ENCODE measurements at places on chromosomes 6 and 20.

DNA sequence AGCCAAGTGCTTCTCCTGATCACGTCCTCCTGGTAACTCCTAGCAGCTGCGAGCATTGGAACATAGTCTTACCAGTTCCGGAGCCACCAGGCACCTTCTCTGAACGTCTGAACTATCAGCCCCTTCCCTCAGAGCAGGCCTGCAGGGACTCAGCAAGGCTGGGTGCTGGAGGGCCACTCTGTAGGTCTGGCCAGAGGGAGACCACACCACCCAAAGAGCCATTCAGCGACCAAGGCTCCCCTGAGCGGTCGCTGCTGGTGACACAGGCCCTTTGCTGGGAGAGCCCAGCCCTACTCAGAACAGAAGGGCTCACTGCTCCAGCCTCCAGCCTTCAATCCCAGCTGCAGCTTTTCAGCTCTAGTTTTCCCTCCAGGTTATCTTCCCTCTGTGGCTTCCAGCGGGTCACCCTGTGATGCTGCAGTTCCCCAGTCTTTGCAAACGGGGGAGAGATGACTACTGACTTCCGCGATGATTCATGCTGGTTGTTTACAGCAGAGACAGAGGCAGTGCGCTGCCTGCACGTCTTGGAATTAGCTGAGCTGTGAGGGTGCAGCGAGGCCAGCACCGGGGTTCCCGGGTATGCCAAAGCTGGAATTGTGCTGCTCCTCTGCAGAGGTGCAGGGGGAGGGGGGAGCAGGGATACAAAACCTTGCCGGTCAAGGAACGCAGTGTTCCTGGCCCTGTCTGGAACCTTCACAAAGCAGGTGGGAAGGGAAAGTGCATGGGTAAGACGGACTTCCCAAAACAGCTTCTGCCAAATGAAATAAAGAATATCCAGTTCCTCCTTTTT lies 161.4 kb downstream of the LY86 start:
- no peak for DNase-seq

GRCh38 chr6:47574789-47575188 lies 97.2 kb downstream of the CD2AP start:
- DNase-seq: no peak

- no peak for DNase-seq
These were observed 104.9 kb upstream of the PREP start for GRCh38 chr6:105507811-105508210.

GRCh38 chr6:1042583-1043457 lies 269.1 kb upstream of the FOXQ1 start:
- no peak for DNase-seq

DNA sequence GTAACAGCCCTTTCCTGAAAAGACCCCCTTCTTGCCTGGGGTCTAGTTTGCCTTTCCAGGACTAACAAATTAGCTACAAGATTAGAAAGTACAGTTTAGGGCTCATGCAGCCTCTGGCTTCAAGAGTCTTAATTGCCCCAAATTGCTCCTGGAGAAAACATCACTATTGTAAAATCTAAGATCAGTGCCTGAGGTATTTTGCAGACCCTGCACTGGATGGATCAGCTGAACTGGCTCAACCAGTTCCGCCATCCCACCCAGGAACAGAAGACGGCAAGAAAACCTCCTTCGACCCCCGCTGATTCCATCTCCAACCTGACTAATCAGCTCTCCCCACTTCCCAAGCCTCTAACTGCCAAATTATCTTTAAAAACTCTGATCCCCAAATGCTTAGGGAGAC lies 236.5 kb upstream of the KCNG1 start:
- no peak for DNase-seq

- no peak for DNase-seq
These were observed 27.8 kb upstream of the CENPW start for GRCh38 chr6:126312013-126312665.

DNA sequence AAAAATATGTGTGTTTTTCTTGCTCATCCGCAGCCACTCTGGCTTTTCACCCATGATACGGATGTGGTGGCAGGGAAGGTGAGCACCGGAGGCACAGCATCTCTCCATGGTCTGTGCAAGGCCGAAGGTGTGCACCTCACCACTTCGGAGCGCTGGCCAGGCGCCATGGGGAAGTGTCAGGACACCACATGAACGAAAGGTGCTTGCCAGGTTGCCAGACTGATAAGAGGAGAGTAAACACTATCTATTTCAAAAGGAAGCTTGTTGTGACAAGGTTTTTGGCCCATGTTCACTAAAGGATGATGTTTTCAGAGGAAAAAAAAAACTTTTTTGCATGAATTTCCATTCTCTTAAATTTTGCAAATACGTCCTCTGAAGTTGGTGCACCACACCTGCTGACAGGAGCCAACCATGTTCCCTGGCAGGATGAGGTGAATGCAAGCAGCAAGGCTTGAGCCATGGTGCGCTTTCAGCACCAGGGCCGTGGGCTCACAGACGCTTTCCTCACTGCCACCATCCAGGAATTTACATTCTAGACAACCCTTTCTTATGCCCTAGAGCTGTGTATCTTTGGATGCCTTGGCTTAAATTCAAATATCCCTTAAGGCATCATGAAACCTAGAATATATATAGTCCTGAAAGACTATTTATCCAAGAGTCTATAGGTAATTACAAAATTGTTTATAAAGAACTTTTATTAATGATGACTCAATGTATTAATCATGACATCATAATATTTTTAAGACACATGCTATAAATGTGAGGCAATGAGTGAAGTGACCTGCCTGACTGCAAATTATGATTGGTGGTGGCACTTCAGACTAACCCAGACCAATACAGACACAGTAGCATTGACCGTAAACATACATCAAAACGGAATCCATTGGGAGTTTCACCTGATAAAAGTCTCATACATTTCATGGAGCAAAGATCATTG lies 234.5 kb downstream of the TFAP2A start:
- no peak for DNase-seq

DNA sequence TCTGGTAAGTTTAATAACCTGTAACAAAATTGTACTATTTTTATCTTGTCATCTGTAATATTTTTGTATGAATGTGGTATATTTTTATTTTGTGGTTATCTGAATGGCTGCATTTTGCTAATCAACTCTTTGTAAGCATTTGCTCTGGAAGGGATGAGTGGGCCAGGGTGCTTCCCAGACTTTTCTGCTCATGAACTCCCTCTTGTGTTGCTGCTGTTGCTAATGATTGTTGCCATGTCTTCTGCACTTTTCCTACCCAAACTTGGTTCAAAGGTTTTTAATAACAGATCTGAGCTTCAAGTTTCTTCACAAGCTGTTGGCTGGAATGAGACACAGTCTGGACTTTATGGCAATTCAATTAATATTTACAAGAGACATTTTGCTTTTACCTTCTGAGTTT lies 1005.7 kb downstream of the HACE1 start:
- DNase-seq: no peak

GRCh38 chr6:156808287-156808686 lies 31.1 kb downstream of the ARID1B start:
- no peak for DNase-seq

- DNase-seq: no peak
These were observed 22.5 kb downstream of the STAU1 start for GRCh38 chr20:49165611-49166010.

DNA sequence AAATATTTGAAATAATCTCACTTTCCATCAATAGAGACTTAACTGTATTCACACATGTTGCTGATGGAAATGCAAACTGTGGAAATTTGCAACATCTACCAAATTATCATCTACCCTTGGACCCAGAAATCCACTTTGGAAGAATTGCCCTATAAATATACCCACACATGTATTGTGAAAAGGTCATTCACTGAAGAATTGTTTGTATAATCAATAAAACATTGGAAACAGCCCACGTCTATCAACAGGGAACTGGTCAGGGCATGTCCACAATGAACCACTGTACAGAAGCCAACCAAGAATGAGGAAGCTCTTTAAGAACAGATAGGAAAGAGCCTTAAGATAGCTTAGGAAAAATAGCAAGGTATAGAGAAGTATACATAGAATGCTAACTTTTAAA lies 36.2 kb downstream of the PXDC1 start:
- no peak for DNase-seq

DNA sequence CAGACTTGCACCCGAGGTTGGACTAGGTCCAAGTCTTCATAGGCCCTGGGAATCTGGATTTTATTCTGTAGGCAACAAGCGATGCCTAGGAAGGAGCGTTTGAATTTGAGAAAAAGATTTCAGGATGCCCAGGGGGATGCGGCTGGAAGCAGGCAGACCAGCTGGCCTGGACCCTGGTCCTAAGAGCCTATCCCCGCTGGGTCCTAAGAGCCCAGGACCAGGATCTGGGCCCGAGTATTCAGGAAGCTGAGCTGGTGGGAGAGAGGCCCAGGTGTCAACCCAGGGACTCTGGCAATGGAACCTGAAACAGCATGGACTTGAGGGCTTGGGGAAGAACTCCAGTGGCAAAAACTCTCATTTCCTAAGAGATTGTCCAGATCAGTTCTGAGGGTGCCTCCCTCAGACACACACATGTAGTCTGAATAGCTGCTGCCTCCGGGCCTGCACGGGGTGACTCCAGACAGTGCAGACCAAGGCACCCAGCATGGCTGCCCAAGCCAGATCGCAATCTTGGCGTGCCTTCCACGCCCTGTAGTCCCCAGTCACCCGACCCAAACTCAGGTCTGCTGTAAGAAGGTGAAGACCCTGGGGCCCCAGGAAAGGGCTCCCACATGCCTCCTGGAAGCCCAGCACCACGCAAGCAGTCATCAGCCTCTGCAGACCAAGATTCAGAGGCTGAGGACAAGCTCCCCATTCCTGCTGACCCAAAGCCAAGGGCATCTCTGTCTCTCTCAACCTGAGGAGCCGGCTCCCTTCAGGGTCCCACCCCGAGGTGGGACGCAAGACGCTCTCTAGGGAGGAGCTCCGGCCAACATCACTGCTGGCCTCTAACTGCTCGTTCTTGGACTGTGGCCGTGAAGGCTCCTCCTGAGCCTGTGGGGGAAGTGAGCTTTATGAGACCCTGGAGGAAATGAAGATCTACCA lies 34.4 kb downstream of the RRBP1 start:
- DNase-seq: no peak

DNA sequence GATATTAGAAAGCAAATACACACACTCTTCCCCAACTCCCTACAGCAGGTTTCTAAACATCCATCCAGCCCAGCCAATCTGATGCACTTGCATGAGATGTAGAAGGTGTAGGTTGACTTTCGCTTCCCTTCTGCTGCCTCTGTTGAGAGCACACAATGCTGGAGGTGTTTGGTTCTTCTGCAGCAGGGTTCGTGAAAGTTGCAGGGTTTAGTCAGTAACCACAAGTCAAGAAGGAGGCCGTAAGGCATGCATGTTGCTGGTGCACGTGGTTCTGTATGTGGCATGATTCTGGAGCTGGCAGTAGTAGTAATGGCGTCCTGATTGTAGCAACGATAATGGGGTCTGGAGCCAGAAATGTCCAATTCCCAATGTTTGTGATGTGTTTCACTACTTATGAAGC lies 53.0 kb downstream of the DEK start:
- no peak for DNase-seq

GRCh38 chr6:143007646-143008045 lies 53.0 kb upstream of the AIG1 start:
- DNase-seq: no peak

Data from NCI-H1048 (cell line).